Activated T-cell treated with anti-CD3 and anti-CD28 coated beads, Interleukin-2, amount 50 U/mL, for 1 hour (primary cell): ENCODE measurements at places on chromosomes 5 and 9.

DNA sequence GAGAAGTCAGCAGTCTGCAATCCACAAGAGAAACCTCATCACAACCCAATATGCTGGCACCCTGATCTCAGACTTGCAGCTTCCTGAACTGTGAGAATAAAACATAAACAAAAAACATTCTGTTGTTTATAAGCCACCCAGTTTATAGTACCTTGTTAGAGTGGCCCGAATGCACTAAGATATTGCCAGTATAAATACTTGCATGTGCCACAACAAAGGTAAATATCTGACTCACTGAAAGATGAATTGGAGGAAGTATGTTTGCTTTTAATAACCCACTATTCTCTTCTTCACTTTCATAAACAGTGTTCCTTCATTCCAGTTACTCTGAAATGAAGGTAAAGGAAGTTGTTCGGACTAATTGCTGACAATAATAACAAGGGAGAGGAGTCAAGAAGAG is 1163.4 kb upstream of the CDH6 start:
- DNase-seq = no peak

DNA sequence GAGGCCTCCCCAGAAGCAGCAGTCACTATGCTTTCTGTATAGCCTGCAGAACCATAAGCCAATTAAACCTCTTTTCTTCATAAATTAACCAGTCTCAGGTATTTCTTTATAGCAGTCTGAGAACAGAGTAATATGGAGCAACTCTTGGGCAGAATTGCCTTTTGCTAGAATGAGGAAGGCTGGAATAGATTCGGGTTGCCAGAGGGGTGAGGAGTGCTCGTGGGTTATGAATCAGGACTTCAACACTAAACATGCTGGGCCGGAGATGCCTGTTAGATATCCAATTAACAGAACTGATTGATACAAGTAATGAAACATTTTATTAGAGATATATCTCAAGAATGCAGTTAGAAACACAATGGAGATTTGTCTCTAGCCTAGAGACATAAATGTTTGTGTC is 140.9 kb upstream of the MAP3K1 start:
- no peak for DNase-seq

- DNase-seq = no peak
These were observed 177.3 kb upstream of the RAD23B start for GRCh38 chr9:107105784-107106183.

DNA sequence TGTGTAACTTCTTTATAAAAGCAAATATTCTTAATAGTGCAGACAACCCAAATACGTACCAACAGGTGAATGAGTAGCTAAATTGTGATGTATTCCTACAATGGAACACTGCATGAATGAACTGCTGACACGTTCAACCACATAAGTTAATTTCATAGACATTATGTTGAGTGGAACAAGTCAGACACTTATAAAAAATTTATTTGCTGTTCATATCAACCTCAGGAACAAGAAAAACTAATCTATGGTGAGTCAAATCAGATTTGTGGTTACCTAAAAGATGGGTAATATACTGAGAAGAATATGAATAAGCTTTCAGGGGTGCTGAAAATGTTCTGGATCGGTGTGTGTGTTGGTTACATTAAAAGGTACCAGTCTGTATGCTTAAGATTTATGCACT is 35.7 kb downstream of the INVS start:
- no peak for DNase-seq

DNA sequence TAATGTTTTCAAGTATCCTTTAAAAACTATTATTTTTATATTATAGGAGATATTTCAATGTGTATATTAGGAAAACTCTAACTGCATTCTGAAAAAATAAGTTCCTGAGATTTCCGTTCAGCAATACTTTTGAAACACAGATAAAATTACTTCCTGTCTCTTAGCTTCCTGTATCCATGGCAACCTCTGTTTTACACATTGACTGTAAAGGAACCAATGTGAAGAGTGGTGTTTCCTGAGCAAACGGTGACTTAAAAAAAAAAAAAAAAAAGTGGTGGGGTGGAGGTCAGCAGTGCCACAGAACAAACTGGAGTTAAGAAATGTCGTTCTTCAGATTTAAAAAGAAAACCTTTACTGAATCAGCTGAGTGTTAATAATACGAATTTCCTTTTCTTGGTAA is at the start of gene LRRC70:
LRRC70 (plus strand) TSS at position 280 of the 400 bp plus-strand sequence. CDS start 620 bp downstream, outside the sequence.
- DNase-seq = no peak

DNA sequence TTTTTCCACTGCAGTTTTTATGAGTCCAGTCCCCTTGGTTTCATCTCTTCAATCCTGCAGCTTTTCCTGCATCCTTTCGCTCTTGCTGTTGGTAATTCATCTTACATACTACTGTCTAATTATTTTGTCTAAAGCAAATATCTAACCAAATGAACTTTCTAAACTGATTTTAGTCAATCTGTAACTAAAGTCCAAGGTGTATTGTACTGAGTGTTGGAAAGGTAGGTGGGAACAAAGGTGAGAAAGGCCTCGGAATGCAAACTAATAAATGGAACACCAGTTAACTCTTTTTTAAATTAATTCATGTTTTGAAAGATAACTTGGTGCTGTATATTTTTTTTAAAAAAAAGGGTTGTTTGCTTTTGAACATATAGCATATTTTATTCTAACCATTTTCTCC is 152.7 kb upstream of the CYLC2 start:
- DNase-seq = no peak

- no peak for DNase-seq
These were observed 22.0 kb upstream of the EMB start for GRCh38 chr5:50463047-50463446.

- DNase-seq = no peak
These were observed 1.9 kb upstream of the GPBP1 start for GRCh38 chr5:57171816-57172465.

- DNase-seq = no peak
These were observed at the start of gene MPDZ for GRCh38 chr9:13279284-13280141. MPDZ (minus strand) TSS chr9:13279692; CDS start chr9:13250315, 29,377 bp downstream.

DNA sequence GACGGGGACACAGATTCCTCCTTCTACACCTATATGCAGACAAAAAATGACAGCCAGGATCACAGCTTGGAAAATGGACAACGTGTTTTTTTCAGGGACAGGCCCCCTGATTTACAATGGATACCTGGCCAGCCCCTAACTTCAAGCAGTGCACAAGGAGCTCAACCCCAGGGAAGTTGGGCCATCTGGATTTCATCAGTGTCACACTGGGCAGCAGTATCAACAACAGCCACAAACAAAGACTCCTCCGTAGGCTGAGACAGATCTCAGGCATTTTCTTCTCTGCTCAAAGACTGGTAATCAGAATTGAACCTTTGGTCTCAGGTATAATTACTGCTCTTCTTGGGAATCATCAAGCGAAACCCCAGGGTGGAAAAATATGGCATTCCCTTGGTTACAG is 374.0 kb downstream of the ZNF608 start:
- no peak for DNase-seq

GRCh38 chr9:128684065-128684324 is 5.0 kb upstream of the SET start:
- DNase-seq = no peak
